ENCODE measurements at places on chromosomes 4 and X.

- DNase-seq, result no peak
These were observed 3.4 kb downstream of the CYBB start for GRCh38 chrX:37783305-37783704.

GRCh38 chr4:119151161-119151560 is 15.5 kb downstream of the MYOZ2 start:
- no peak for DNase-seq

- DNase-seq, result no peak
These were observed 40.8 kb downstream of the CCNG2 start for GRCh38 chr4:77197831-77198230.

- peak; percentile 79 for DNase-seq
These were observed at the start of gene TCEAL9 for GRCh38 chrX:103356130-103356798. Gene TCEAL9 (plus strand): TSS chrX:103356506. CDS start chrX:103357685, 1,179 bp downstream.

GRCh38 chrX:123081776-123082175 is 102.3 kb upstream of the GRIA3 start:
- DNase-seq, result no peak

GRCh38 chr4:14627038-14627437 is 375.2 kb upstream of the CPEB2 start:
- DNase-seq, result no peak

DNA sequence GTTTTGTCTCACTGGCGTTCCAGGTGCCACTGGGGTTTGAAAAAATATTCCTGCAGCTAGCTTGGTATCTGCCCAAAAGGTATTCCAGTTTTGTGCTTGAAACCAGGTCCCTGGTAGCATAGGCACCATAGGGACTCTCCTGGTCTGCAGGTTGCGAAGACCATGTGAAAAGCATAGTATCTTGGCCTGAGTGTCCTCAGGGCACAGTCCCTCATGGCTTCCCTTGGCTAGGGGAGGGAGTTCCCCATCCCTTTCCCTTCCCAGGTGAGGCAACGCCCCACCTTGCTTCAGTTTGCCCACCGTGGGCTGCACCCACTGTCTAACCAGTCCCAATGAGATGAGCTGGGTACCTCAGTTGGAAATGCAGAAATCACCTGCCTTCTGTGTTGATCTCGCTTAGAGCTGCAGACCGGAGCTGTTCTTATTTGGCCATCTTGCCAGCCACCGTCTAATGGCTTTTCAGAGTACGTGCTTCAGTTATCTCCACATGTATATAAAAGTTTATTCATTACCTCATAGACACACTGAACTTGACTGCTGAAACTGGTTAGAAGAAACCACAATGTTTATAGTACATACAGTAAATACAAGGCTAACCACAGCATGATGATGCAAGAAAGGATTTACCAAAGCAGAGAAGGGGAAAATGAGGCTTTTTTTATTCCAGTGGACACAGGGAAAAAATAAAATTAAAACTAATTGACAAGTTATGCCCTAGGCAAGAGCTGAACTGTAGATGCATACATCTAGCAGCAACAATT is 10.6 kb downstream of the PBDC1 start:
- peak; percentile 70 for DNase-seq

DNA sequence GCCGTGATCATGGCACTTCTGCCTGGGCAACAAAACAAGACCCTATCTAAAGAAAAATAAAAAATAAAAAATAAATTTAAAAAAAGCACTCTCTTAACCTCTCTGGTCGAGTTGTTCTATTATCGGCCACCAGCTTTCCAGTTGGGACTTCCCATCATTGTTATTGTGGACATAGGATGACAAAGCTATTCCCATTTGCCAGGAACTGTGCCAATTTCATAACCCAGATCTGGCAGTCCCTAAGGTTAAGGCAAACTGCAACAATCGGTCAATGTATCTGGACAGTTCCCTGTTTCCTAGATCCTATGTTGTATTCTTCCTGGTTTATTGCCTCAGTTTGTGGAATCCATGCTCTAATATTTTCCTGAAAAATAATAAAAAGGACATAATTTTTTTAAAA is 17.8 kb upstream of the ANXA5 start:
- DNase-seq, result no peak

DNA sequence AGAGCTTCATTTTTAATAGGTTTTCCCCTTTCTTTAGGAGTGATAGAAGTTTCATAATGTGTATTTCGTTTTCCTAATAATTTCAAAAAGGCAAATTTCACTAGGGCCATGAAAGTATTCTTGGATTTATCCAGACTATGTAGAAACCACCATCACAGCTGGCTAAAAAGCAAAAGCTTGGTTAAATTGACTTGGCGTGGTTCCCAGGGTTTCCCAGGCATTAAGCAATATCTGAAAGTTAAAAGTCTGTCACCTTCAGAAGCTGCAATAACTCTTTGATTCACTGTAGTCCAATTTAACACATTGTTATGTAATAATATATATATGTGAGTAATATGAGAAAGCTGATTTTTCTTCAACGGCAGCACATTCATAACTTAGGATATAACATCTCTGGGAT is 38.3 kb downstream of the NDNF start:
- DNase-seq, result no peak

DNA sequence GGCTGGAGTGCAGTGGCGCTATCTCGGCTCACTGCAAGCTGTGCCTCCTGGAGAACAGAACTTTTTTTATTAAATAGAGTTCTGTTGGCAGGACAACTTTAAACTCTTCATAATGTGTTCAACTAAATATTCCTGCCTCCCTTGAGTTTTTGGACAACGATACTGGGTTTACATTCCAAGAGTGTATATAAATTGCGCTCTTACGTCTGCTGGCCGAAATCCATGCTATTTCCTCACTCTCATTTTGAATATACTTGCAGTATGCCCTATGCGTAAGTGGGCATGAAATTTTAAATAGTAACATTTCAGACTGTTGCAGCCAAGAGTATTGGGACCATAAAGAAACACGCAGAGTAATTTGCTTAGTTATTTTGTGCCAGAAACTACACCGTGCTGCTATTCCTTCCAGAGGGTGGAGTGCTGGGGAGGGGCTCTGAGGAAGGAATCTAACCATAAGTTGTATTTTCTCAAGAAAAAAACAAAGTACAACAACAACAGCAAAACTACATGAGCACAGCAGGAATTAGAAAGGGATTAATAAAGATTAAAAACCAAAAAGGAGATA is 480.0 kb downstream of the NLGN4X start:
- no peak for DNase-seq

DNA sequence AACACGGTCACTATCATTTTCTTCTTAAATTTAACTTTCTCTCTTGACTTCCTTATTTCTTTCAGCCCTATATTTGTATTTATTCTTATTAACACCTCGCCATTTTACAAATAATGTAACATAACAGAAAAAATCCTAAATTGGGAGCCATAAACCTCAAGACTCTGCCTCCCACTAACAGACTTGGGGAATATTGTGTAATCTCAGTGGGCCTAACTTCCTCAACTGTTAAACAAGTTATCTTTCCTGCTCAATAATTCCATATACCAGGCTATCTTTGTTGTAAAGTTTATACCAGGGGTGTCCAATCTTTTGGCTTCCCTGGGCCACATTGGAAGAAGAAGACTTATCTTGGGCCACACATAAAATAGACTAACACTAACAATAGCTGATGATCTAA is 26.2 kb downstream of the PRSS12 start:
- no peak for DNase-seq

- peak; percentile 91 for DNase-seq
These were observed 54.9 kb upstream of the IRF2 start for GRCh38 chr4:184529283-184529682.

DNA sequence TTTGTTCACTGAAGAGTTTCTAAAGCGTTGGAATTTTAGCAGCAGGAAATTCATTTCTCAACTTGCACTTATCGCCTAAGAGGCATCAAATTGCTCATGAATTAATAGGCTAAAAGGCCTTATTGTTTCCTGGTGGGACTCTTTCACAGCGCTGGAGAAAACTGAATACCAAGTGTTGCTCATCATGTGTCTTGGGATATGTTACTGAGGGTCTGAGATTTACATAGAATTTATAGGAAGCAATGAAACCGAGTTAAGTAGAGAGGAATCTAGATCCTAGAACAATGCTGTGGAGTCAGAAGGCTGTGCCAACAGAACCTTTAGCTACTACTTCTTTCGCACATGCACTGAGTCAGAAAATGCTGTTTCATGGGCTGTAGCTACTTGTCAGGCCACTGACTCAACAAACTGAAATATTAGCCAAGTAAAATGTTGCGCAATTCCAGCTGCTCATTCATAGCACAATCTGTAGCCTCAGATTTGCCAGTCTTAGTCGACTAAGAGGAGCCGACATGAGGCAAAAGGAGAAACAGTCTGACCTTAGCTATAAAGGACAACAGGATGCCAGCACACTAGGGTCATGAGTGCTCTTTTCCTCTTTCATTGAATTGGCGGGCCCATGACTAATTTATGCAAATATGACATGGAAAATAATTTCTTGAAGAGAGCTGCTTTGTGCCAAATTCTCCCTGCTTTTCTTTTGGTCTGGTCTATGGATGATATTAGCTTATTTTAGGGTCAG is 35.9 kb upstream of the CXCL8 start:
- DNase-seq, result peak; percentile 100

GRCh38 chrX:8927066-8927635 is 106.8 kb downstream of the FAM9B start:
- no peak for DNase-seq

DNA sequence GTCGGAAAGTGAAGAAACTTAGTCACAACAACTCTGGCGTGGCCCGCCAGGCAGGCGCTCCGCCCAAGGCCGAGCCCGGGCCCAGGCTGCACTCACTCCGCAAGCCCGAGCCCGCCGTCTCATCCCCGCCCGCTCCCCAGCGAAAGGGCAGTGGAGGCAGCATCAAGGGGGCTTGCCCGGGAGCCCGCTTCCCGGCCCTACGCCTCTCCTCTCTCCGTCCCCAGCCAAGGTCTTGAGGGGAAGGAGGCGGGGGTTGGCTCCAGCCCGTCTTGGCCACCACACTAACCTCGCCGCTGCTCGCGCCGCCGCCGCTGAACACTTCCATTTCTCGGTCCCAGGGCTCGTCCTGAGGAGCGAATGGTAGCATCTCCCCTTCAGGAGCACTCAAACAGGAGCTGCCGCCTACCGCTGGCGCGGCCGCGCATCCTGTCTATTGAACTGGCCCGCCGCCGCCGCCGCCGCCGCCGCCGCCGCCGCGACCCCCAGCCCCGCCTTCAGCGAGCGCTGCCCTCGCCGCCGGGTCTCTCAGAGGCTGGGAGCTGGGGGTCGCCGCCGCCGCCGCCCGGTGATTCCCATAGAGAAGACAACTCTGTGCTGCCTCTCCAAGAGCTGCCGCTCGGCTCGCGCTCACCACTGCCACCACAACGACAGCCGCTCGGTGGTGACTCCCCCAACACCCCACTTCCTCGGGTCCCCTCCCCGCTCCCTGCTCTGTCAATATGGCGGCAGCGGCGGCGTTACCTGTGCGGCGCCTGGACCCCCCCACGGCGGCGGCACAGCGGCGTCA is at the start of gene RPS6KA6:
Gene RPS6KA6, minus strand, starts transcription at position 667 of the 787 bp plus-strand sequence. Its CDS starts 300 bp downstream, at position 367.
- peak; percentile 51 for DNase-seq

DNA sequence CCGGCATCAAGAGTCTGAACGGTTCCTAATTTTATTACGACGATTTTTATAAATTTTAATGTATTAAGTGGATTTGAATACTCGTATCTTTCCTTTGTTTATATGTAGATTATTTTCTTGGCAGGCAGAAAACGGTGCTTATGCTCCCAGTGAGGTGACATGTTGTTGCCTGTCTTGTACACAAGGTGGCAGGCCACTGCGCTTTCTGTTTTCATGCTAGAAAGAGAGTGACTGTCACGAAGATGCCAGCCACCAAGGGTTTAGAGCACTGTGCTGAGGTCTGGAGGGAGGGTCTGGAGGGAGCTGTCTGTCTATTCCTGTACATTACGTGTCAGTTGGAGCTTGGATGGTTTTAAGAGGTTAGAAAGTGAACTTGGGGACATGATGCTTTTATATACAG is 87.7 kb downstream of the SHROOM2 start:
- DNase-seq, result peak; percentile 47

DNA sequence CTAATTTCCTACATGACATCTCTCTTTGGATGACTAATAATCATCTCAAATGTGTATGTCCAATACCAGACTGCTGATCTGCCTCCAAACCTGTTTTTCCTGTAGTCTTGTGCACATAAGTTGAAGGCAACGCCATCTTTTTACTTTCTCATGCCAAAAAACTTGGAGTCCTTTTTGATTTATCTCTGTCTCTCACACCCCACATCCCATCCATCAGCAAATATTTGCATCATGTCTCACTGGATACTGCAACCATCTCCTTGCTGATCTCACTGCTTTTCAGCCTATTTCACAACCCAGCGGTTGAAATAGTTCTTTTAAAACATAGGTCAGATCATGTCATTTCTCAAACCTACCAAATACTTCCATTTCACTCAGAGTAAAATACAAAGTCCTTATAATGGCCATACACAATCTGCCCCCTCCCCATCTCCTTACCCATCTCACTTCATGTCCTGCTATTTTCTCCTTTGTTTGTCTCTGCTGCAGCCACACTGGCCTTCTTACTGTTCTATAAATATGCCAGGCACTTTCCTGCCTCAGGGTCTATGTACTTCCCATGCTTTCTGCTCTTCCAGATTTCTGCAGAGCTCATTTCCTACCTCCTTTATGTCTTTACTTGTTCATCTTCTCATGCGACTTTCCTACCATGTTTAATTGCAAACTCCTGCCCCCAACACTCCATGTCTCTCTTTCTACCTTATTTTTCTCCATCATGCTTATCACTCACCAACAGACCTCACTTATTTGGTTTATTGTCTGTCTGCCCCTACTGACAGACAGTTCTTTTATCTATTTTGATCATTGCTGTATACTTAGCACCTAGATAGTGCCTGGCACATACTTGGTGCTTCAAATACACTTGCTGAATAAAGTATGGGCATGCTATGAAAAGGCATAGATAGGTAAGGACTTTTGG is 98.8 kb downstream of the ANXA3 start:
- DNase-seq, result peak; percentile 83

GRCh38 chr4:26758899-26759298 is 101.7 kb upstream of the STIM2 start:
- DNase-seq, result no peak

All from ELR (cell line).